ENCODE measurements at places on chromosomes 6 and 20. TPM values are rescaled to one million over a fixed set of nuclear protein-coding genes. Genes with fewer than 3 reads are reported as not detected.

GRCh38 chr6:132020138-132020581 is 69.0 kb upstream of the CCN2 start:
- no peak for DNase-seq

- no peak for DNase-seq
Measured at GRCh38 chr6:14713008-14713960, 532.6 kb upstream of the JARID2 start.

The ZSCAN12 gene
- total RNA-seq = 9.6 TPM

The TAF8 gene
- 21.9 TPM for total RNA-seq

The XKR7 gene
- total RNA-seq = under 0.01 TPM
